CD4-positive, alpha-beta T cell treated with Interleukin-15 for 4 hours (primary cell): ENCODE measurements at places on chromosomes 5 and 9.

DNA sequence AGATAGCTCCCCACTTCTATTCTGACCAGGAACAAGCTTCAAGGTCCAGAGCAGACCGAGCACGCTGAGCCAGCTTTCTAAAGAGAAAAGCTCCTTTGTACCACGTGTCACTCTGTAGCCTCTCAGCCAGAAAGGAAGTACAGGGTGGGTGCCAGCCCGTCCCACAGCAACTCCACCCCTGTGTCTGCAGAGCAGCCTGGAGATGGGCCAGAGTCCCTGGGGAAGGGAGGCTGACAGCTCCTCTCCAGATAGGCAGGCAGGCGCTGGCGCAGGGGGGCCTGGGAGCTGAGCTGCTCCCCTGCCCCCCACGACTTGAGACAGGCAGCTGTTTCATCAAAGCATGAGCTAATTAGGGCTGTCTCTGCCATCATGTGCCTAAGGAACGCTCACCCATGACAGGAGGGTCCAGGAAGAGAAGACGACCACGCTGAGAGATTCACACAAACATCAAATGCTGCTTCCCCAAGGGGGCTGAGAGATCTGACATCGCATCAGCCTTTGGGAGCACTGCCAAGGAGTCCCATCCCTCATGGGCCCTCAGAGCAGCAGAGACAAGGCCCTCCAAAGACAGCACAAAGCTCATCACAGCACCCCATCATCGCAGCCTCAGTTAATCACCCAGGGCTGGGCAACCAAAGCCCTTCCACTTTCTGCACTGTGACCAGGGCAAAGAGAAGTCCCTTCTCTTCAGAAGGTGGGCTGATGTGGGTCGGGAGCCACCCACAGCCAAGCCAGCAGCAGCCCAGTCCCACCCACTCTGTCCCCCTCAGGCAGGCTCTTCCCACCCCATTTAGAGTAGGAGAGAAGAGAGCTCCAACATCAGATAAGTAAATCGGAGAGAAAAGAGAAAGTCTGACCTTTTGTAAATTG, 78.5 kb upstream of the LRRTM2 start:
- DNase-seq: peak; percentile 13

- DNase-seq: peak; percentile 43
Measured at GRCh38 chr9:126965541-126966428, 51.2 kb downstream of the RALGPS1 start.

DNA sequence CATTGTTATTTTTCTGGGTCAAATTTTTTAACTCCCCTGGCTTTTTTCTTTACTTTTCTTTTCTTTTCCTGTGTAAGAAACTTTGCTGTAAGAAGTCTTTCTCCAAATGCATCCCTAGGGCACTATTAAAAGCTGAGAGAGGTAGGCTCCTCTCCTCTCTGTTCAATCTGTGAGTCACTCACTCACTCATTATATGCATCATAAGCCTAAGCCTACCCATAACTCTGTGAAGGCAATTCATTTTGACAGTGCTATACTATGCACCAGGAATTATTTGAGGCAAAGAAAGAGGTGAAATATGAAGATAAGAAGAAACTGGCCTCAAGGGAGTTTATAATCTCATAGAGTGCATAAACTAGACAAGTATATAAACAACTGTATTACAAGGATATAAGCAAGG, 67.9 kb upstream of the PRR16 start:
- DNase-seq: no peak

- no peak for DNase-seq
Measured at GRCh38 chr5:77620405-77620804, 18.1 kb downstream of the OTP start.

DNA sequence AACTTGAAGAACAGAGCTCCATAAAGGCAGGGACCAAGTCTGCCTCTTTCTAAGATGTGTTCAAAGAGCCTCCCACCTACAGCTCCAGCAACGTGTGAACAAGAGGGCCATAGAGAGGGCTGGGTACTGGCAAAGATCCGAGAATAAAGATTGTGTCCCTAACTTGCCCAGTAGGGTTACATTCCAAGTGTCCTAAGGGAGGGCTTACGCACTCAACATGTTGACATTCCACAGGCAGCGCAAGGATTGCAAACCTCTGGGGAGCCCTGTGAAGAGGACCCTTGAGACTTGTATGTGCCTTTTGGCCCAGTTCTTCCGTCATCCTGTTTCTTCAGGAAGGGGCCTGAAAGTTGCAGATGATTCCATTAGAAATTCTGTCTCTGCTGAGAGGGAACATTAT, 48.2 kb upstream of the ENTREP1 start:
- DNase-seq: no peak

GRCh38 chr9:15711931-15712330, 159.1 kb downstream of the CCDC171 start:
- no peak for DNase-seq

GRCh38 chr9:78236551-78236910, 656 bp downstream of the CEP78 start:
- no peak for DNase-seq
